ENCODE measurements at places on chromosomes 1 and 21. TPM values are rescaled to one million over a fixed set of nuclear protein-coding genes. Genes with fewer than 3 reads are reported as not detected.

DNA sequence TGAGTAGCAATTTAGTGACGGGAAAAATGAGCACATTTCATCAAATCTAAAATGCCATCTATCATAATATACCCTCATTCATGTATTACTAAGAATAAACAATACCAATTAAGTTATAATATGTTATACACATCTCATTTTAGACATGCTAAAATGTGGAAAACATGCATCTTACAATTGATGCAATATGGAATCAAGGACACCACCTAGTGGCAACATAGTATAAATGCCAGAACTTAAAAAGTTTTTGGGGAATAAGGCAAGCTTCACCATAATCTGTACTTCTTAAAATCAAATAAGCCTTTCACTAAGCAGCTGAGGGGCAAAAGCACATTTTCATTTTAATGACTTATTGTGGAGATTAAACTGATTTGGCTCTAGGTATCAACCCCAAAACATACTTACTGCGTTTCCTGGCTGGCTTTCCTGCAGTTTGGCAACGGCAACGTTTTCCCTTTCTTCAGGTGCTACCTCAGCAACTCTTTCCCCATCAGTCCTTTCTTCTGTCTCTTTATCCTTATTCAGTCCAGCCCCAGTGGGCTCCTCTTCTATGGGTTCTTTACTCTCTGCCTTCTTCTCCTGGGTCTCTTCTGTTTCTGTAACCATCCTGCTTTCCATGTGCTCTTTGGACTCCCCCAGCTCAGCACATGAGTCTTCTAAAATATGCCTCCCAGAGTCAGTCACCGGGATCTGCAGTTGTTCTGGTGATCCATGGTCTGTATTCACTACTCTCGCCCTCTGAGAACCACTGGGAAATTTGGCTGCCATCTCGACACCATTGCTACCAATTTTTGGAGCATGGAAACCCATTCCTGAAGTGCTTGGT lies 11.4 kb downstream of the SDE2 start:
- DNase-seq = peak; percentile 69

DNA sequence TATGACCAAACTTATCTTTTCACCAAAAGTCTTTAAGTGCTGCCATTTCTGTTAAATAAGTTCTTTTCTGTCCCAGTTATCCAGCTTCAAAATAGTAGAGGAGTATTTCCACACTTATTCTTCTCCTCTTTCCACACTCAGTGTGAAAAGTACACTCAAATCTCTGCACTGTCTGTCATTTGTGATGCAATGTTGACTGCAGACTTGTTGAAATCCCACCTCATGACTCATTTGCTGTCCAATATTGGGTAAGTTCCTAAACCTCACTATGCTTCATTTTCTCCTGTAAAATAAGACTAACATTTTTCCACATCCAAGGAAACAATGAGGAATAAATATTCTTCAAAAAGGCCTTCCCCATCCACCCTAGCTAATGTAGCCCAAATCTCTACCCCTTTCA lies 17.5 kb downstream of the LRRIQ3 start:
- DNase-seq = peak; percentile 21

DNA sequence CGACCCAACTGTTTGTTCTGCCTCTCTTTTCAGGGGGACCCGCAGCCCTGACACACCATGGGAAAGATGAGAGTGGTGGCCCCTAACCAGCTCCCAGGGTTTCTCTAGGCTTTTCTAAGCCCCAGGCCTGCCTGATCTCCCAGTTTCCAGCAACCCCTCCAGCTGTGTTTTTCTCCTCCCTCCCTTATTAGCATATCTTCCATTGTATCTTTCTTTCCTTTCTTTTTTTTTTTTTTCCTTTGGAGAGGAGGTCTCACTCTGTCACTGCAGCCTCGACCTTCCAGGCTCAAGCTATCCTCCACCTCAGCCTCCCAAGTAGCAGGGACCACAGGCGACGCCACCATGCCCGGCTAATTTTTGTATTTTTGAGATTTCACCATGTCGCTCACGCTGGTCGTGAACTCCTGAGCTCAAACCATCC lies 1.8 kb upstream of the CERS2 start:
- no peak for DNase-seq

DNA sequence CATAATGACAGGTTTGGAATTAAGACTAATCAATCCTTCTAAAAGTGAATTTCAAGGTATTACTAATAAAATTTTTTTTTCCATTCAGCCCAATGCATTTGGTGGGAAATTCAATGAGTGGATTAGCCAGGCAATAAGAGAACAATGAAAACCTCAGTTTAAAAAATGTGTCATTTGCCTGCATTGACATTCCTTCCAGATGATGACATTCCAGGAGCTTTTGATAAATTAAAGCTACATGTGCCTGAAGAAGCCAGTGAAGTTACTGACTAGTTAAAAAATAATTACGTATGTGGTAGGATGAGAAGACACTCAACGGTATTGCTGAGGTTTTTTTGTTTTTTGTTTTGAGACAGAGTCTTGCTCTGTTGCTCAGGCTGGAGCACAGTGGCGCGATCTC lies 37.9 kb upstream of the RC3H1 start:
- peak; percentile 30 for DNase-seq

GRCh38 chr1:20361401-20361800 lies 70.7 kb downstream of the VWA5B1 start:
- DNase-seq = peak; percentile 37

- no peak for DNase-seq
These were observed 14.1 kb upstream of the NCMAP start for GRCh38 chr1:24541711-24542346.

DNA sequence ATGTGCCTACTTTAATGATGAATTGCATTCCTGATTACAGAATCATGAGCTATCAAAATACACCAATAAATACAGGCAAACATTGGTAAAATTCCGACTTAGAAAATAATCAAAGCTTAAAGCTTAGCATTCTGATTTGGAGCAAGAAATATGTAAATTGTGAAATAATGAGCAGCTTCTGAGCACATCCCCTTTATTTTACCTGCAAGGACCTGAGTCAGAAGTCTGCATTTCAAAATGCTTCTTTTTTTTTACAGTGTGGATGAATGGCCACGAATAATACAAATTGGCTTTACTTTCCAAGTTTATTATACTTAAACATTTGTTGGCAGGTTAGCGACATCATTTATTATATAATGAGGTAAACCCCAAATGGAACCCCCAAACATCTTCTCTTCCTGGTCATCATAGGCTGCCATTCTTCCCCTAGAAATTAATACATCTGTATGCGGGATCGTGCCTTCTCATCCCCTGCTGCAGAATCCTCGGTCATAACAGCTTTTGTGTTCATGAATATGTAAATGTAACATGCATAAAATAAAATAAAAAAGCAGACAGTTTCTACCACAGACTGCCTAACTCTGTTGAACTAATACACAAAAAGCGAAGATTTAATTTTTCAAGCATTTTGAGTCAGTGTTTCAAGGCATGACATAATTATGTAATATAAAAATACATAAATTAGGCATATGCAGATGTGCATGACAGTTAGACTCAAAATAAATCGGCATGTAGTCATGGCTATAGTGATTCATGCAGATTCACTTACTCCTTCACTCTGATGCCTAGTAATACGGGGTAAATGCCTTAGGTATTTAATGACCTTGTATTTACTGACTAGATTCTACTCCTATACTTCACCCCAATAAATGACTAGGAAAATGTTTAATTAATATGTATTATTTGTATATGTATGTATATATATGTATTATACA lies 339.7 kb downstream of the USP25 start:
- DNase-seq = peak; percentile 69

- DNase-seq = no peak
These were observed 18.1 kb upstream of the LDLRAP1 start for GRCh38 chr1:25525361-25525688.

DNA sequence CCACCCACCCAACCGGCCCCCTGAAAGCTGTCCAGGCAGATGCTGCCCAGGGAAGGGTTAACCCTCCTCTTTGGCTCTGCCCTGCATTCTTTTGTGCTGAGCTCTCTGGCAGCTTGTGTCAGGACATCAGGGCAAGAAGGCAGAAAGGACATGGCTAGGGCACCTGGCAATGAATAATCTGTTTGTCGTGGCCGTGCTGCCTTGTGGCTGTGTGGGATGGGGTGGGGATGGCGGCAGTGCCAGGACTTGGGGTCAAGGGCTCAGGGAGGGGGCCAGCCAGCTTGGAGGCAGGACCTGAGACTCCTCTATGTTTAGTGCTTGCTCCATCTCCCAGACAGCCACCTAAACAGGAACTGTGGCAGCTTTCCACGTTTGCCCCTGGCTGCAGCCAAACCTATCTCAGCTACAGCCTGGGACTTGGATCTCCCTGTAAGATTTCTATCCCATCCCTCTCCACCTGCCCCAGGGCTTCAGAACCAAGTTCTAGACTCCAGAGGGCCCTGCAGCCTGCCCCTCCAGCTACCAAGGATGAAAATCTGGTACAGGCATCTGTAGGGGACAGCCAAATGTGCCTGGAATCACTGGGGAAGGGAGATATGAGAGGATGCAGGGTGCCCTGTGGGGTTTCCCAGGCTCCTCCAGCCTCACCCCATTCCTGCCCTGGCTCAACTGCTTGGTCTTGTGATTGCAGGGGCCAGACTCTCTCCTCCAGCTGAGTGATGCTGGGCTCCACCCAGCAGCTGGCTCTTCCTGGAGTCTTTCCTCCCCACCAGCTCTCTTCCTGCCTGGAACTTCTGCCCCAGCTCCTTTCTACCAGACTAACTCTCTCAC lies 9.6 kb upstream of the GPR37L1 start:
- peak; percentile 60 for DNase-seq

DNA sequence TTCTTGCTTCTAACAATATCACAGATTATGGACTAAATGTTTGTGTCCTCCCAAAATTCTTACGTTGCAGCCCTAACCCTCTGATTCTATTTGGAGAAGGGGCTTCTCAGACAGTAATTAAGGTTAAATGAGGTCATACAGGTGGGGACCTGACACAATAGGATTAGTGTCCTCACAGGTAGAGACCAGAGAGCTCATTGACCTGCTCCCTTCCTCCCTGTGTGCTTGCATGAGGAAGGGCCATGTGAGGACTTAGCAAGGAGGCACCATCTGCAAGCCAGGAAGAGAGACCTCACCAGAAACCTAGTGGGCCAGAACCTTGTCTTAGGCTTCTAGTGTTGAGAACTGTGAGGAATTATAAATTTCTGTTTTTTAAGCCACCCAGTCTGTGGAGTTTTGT lies 322.6 kb downstream of the SMYD3 start:
- no peak for DNase-seq

DNA sequence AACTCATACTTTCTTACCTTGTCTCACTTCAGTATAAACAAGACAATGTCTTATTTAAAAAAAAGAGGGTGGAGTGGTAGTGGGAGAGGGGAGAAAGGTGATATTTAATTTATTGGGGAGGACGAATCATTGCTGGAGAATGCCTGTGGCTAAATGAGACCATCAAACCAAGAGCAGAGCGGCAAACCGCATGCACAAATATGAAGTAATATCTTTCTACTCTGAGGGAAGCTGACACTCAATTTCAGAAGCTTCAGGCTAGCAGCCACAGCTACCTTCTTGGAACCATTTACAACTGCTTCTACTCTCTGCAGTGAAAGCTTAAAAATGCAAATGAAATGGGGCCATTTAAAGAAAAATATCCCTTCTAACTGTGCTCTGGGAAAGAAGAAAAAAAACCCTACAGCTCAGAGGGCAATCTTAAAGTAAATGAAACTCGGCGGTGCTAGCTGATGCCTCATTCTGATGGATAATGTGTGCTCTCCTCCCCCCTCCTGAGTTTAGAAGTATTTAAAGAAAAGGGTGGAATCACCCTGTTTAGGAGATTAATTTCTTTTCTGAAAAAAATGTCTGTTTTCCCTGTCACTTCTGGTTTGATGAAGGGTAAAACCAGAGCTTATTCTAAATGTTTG lies 178.2 kb upstream of the CAMK1G start:
- DNase-seq = peak; percentile 44

- DNase-seq = peak; percentile 95
These were observed 15.0 kb upstream of the MTARC2 start for GRCh38 chr1:220733086-220733601.

DNA sequence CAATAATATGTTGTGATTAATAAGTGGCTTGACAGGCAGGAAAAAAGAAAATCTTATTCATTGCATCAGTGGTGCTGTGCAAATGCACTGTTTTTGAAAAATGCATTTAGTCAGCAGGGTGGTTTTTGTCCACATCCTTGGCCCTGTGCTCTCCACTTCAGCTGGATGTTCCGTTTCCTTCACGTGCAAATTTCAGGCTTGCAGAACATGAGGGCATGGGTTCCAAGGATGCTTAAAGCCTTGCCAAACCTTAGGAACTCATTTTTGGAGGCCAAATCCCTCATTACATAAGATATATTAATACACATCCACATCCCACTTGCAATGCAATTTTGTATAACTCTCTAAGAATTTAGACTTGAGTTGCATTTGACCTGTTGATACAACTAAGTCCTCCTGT lies 410.1 kb downstream of the PRDM2 start:
- no peak for DNase-seq

GRCh38 chr21:36125512-36126207 lies 9.2 kb upstream of the CBR3 start:
- peak; percentile 70 for DNase-seq

DNA sequence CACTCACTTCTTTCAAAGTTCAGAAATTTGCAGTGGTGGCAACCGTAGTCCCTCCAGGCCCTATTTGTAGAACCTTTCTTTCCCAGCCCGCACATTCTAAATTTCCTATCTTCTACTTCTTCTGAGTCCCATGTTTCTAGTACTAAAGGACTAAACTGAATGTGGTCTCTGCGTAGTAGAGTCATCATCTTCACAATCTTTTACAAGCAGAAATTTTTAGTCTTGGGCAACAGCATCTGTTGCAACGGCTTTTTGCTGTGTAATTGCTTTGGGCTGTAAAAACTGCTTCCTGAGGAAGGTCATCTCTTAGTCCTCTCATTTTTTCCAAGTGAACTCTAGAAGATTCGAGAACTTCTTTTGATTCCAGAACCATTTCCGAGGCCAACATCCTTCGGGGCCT lies 23.9 kb downstream of the VAV3 start:
- peak; percentile 59 for DNase-seq

GRCh38 chr1:33117440-33118085 lies 36.6 kb downstream of the AZIN2 start:
- DNase-seq = no peak

DNA sequence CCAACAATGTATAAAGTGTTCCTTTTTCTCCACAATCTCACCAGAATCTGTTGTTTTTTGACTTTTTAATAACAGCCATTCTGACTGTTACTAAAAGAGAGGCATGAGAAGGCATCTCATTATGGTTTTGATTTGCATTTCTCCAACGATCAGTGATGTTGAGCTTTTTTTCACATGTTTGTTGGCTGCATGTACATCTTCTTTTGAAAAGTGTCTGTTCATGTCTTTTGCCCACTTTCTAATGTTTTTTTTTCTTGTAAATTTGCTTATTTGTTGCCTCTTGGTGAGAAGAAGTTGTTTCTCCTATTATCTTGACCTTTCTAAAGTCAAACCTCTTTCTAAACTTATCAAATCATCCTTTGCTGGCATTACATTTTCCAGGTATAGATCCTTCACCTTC lies 80.8 kb downstream of the ACBD6 start:
- no peak for DNase-seq

GRCh38 chr1:234987415-234988154 lies 141.1 kb downstream of the TOMM20 start:
- DNase-seq = peak; percentile 84

- no peak for DNase-seq
These were observed 416.6 kb upstream of the RUNX1 start for GRCh38 chr21:35465741-35466140.

TMIGD3 gene
- not detected for polyA plus RNA-seq

SELE gene
- polyA plus RNA-seq = not detected

RAB13 gene
- 137 TPM for polyA plus RNA-seq

CD34 gene
- 0.34 TPM for polyA plus RNA-seq

AGO1 gene
- 5.5 TPM for polyA plus RNA-seq

ARHGEF16 gene
- not detected for polyA plus RNA-seq

ECM1 gene
- polyA plus RNA-seq = 291 TPM

PTAFR gene
- polyA plus RNA-seq = not detected

ALG14 gene
- polyA plus RNA-seq = 13.5 TPM

KCNJ6 gene
- polyA plus RNA-seq = 0.11 TPM

KPRP gene
- 9.9 TPM for polyA plus RNA-seq
